ENCODE measurements at places on chromosomes 3 and 15.
A peak's percentile ranks its signal among the peaks of the same experiment; 100 is the strongest.

DNA sequence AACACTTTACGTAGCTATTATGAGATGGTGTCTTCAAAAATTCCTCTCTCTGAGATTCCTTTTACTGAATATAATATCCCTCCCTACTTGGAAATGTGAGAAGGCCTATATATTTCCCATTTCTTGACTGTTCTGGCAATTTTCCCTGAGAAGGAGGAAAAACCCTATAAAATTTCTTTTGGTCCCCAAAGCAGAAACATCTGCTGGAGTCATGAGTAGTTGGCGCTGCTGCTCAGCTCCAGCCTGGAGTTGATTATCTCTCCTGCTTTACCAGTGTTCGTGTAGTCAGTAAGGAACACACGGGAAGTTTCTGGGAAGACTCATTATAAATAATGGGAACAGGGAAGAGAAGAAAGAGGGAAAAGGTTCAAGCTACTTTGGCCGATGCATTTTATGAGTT, 680.1 kb downstream of the EPHA3 start:
- no peak for DNase-seq
- no peaks in the 10 kb centered on the region for H3K36me3 ChIP-seq
- H3K4me1 ChIP-seq: no peaks in the 10 kb centered on the region
- H3K27me3 ChIP-seq: no peaks in the 10 kb centered on the region
- H3K27ac ChIP-seq: no peak overlapping the region
- H3K4me3 ChIP-seq: no peak overlapping the region

GRCh38 chr3:119530456-119530855, 29.0 kb downstream of the CD80 start:
- H3K4me3 ChIP-seq: no peak overlapping the region
- H3K4me1 ChIP-seq: no peaks in the 10 kb centered on the region
- no peak overlapping the region for H3K27ac ChIP-seq
- H3K27me3 ChIP-seq: no peaks in the 10 kb centered on the region
- DNase-seq: no peak

DNA sequence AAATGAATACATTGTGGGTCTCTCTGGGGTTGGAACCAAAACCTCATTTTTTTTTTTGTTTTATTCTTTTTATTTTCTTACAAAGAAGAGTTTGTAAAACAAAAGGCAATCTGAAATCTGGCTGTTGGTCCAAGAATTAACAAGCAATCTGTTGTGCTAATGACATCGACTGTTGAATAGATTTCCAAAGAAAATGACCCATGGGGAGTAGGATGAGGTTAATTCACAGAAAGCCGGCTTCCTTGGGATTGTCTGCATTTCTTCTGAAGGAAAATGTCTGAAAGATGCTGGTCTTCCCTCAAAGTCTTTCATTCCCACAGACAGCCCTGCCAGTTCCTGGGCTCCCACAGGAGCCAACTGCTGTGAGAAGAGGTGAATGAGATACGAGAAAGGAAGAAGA, 92.9 kb downstream of the LRRC3B start:
- H3K27ac ChIP-seq: no peak overlapping the region
- no peak overlapping the region for H3K4me3 ChIP-seq
- no peaks in the 10 kb centered on the region for H3K36me3 ChIP-seq
- no peaks in the 10 kb centered on the region for H3K4me1 ChIP-seq
- no peak for DNase-seq

- no peaks in the 10 kb centered on the region for H3K36me3 ChIP-seq
- H3K4me1 ChIP-seq: peaks cover 2% of the 10 kb centered on the region
- DNase-seq: peak; percentile 55
These were observed 61.8 kb upstream of the CHRNB4 start for GRCh38 chr15:78702609-78703333.

GRCh38 chr15:55891196-55891595, 102.2 kb downstream of the NEDD4 start:
- no peak overlapping the region for H3K4me3 ChIP-seq
- H3K27ac ChIP-seq: no peak overlapping the region
- H3K4me1 ChIP-seq: no peaks in the 10 kb centered on the region
- DNase-seq: no peak
- H3K36me3 ChIP-seq: no peaks in the 10 kb centered on the region

GRCh38 chr3:154241496-154241895, 82.8 kb downstream of the DHX36 start:
- no peak overlapping the region for H3K4me3 ChIP-seq
- H3K27ac ChIP-seq: no peak overlapping the region
- peaks cover 22% of the 10 kb centered on the region for H3K4me1 ChIP-seq
- no peaks in the 10 kb centered on the region for H3K27me3 ChIP-seq
- no peak for DNase-seq
